T-helper 17 cell (primary cell): ENCODE measurements at places on chromosomes 16 and 17. TPM values are rescaled to one million over a fixed set of nuclear protein-coding genes. Genes with fewer than 3 reads are reported as not detected.

Gene IL21R
- total RNA-seq: 26.4 TPM

Gene CDH3
- total RNA-seq: 0.37 TPM

Gene FNDC8
- not detected for total RNA-seq

Gene RASD1
- 1.4 TPM for total RNA-seq

Gene KRTAP1-5
- not detected for total RNA-seq

Gene CHST4
- not detected for total RNA-seq

Gene RNF213
- total RNA-seq: 528 TPM

Gene GALK1
- total RNA-seq: 9.6 TPM
